H1 (cell line): ENCODE measurements at places on chromosomes 4 and X. TPM values are rescaled to one million over a fixed set of nuclear protein-coding genes. Genes with fewer than 3 reads are reported as not detected.
A peak's percentile ranks its signal among the peaks of the same experiment; 100 is the strongest.

DNA sequence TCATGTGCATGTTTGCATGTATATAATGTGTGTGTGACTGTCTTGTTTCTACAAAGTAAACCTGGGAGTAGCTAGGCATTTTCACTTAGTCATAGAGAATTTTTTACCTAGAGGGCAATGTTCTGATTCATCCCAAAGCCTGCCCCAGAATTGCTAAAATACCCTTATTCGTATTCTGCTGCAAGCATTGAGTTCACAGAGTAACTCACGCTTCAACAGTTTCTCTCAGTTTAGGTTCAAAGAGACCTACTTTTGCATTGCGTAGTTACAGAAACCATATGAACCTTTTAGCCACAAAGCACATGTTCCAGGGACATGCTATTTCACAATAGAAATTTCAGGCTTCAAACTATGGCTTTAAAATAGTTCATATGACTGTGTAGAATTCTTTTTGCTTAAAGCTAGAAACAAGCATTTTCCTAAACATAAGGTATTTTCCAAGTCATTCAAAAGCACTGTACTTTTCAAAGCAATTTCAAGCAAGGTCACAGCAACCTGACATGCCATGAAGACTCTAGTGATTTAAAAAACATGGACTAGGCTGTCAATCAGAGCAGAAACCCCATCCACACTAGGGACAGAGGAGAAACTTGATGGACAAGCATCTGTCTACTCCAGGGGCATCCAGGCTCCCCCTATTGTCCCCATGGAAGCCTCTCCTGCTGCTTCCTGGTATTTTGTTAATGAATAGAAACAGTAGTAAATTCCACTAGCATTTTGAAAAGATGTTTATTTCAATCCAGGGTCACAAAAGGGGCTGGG lies 81.5 kb upstream of the MAPK10 start:
- no peak for DNase-seq

DNA sequence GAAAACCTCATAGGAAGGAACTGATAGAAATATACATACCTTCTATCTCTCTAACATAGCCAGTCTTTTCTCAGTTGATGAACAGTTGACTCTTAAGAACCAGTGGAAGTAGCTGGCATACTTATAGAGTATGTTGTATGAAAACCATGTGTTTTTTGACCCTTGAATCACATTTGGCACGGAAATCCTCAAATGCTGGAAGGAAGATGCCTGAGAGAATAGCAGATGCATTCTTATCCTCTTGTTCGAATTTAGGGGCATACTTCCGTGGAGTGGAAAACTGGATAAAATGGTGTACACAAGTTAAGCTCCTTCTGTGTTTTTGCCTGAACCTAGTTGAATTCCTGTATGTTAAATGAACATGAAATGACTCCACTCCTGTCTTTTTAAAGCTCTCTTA lies 145.5 kb downstream of the PCDH7 start:
- DNase-seq: no peak

STK32B gene
- 2.5 and 2.6 TPM in 2 replicates for total RNA-seq

GRCh38 chrX:154368630-154369448 lies 5.6 kb downstream of the FLNA start:
- DNase-seq: no peak

RUFY3 gene
- 33.1 and 36.0 TPM in 2 replicates for total RNA-seq

DNA sequence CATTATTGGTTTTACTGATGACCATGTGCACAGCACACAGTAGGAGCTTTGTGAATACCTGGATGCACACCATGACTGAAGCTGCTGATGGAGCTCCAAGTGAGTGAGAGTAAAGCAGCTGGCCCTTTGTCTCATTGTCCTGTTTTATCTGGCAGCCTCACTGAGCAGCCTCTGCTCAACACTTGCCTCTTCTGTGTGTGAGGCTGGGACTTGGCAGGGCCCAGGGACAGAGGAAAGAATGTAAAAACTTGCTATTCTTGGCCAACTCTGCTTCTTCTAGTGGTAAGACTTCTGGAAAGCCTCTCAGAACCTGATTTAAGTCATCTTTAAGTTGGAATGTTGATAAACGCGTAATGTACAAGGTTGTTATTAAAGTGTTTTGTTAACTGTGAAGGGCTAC lies 61.4 kb downstream of the BEX1 start:
- no peak for DNase-seq

GRCh38 chr4:186647821-186648220 lies 75.8 kb downstream of the FAT1 start:
- DNase-seq: no peak

TMEM154 gene
- total RNA-seq: 1.2 and 1.5 TPM in 2 replicates

GRCh38 chrX:10111364-10112148 lies 45.2 kb upstream of the CLCN4 start:
- DNase-seq: no peak

EGF gene
- total RNA-seq: 1.4 and 2.6 TPM in 2 replicates

ARMCX4 gene
- 14.5 and 15.4 TPM in 2 replicates for total RNA-seq

- DNase-seq: no peak
These were observed 33.9 kb upstream of the BLTP1 start for GRCh38 chr4:122118243-122118642.

DNA sequence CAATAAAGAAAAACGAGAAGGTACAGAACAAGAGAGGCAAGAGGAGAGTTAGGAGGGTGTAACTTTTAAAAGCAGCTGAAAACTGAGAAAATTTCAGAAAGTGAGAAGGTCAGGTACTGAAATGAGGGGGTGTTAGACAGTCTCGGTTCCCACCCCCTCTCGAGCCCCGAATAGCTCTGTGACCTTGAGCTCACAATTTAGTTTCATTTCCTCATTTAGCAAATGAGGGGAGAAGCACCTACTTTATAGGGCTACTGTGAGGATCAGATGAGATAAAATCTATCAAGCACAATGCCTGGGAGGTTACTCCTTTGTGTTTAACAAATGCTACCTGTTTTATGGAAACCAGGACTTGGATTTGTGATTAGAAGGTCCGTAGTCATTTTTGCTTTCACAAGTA lies 4.9 kb downstream of the UGT8 start:
- no peak for DNase-seq

DNA sequence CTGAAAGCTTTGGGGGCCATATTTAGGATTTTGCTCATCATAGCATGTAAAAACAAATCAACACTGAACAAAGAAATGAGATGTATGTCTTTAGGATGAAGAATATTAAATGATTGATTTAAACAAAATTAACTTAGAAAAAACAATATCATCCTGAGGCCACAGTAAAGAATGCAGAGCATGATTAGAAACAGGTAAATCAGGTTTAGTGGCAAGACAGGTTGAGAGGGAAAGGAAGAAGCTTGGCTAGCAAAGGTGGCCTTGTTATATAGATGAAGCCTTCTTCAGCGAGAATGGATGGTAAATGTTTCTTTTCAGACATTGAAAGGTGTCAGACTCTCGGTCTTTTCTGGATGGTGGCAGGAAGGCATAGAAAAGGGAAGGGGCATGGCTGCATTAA lies 11.9 kb upstream of the MAGEB16 start:
- DNase-seq: no peak

GRCh38 chr4:137065311-137065710 lies 467.0 kb downstream of the PCDH18 start:
- no peak for DNase-seq

DNA sequence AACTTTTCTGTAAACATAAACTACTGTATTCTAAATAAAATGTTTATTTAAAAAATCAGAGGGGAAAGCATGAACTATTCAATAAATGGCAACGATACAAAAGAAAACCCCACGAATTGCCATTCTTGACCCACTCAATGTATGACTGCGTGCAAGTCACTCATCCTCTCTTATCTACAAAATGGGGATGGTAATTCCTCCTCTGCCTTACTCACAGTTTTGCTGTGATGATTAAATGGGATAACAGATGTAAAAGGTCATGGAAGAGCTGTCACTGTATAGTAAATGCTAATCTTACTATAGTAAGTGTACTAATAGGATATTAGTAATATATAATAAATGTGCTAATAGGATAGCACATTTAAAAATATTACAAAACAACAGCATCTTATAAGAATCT lies 173.4 kb downstream of the SCFD2 start:
- DNase-seq: no peak

DNA sequence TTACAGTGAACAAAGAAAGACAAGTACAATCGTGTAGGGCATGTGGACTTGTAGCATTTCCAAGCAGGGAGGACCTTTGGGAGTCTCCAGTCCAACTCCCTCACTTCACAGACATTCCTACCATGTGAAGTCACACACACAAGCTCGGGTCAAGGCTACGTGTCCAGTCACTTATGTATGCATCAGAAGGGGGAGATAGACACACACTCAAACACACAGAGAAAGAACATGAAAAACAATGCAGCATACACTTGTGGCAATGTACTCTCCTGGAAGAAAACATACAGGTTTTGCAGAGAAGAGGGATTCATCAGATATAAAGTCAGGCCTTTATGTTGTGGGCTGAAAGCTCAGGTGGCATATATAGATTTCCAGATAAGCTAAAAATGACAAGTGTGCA lies 136.1 kb upstream of the MID1 start:
- DNase-seq: no peak

DNA sequence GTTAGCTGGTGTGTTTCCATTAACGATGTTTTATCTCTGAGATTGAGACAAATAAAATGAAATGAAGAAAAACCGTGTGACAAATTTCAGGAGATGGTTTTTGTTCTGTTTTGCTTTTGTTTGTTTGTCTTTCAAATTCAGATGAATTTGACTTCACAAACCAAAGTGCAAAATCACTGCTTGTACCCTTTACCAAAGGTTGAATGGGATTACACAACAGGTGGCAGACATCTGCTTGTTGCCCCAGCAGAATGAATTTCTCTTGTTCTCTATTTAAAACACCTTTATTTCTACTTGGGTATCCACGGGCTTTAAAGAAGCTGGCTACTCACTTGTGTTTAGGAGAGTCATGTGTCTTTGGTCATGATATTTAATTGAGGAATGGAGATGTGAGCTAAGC lies 239.7 kb upstream of the CLNK start:
- DNase-seq: no peak

DNA sequence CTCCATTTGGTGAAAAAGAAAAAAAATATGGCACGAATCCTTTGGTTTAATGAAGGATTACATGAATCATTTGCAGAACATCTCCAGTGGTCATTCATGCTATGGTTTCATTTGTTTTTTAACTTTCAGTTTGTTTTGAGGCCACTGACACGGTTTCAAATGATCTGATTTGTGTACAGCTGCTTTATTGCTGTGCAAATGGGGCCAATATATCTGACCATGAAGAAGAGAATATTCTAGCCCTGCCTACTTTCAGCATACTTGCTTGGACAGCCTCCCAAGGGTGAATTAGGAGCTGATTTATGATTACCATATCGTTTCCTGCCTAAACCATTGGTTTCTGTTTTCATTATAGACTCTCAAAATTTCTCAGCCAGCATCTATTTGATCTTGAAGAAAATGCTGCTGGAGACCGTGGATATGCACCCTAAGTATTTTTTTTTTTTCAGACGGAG lies 30.7 kb downstream of the SPARCL1 start:
- DNase-seq: no peak

TNMD gene
- total RNA-seq: 2.1 TPM in 2 replicates

- no peak for DNase-seq
These were observed 105.3 kb downstream of the CPZ start for GRCh38 chr4:8697826-8698225.

GRCh38 chr4:155540698-155541097 lies 126.0 kb upstream of the GUCY1A1 start:
- DNase-seq: no peak

SYTL5 gene
- total RNA-seq: 0.38 and 0.52 TPM in 2 replicates

DNA sequence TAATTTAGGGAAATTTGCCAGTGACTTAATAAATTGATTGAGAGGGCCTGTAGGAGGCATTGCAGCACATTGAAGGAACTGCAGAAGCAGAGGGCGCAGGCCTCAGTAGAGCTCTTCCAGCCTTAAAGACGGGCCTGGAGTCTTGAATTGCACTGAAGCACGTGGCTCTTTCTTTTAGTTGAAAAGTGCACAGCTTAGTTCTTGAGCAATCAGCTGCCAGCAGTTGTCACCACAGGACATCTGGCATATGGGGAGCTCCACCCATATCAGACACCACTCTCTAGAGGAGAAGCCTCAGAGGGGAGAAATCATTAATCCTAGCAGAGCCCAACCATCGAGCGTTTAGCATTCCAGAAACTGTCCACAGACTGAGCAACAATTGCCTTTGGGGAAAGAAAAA lies 16.0 kb upstream of the FGF16 start:
- DNase-seq: no peak

DNA sequence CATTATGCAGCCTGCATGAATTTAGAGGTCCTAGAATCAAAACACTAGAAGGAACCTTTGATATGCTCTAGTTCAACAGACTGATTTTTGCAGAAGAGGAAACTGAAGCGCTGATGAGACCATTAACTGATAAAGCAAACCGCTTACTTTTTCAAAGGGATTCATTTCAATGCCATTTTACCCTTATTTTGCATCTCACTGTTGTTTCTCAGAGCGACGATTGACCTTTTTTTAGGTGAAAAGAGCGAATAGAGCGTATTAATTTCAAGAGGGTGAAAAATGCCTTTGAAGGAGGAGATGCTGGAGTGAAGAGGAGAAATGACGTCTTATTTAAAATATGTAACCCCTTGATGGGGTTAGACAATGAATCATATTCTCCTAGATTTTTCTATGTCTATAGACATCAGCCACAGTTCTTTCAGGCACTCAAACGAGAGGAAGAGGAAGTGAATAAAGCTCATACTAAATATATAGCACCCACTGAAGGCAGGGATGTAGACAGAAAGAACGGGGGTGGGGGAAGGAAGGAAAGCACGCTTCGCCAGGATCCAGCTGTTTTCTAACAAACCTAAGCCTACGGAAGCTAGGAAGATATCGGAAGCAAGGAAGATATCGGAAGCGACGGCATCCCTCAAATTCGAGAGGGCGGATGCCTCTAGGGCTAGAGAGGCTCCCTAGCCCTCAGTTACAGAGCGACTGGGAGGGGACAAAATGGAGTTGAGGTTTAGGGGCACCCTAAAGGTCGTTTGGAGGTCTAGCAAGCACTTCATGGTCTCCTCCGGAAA lies 848 bp downstream of the ACSL4 start:
- DNase-seq: peak; percentile 45

DNA sequence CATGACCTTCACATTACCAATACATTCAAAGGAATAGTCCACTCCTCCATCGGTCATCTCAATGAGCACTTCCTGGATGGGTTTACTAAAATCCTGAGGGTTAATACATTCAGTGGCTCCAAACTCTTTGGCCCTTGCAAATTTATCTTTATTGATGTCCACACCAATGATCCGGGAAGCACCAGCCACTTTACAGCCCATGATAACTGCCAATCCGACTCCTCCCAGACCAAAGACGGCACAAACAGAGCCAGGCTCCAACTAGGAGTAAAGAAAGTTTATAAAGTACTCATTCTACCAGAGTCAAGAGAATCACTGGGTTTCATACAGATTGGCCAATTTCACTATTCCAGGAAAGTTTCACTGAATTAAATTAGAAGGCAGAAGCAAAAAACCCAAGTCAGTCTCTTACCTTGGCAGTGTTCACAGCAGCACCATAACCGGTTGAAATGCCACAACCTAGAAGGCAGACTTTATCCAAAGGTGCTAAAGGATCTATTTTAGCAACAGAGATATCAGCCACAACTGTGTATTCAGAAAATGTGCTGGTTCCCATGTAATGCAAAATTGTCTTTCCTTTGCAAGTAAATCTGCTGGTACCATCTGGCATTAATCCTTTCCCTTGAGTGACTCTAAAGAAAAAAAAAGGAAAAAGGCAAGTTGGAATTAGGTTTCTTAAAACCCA lies 12.2 kb downstream of the ADH5 start:
- no peak for DNase-seq

- DNase-seq: no peak
These were observed 584 bp upstream of the TMEM165 start for GRCh38 chr4:55395218-55395528.
